Effector CD8-positive, alpha-beta T cell (primary cell): ENCODE measurements at places on chromosomes 1 and 21.

- no peak for DNase-seq
Observed at GRCh38 chr1:239739919-239740318, 351.8 kb upstream of the FMN2 start.

DNA sequence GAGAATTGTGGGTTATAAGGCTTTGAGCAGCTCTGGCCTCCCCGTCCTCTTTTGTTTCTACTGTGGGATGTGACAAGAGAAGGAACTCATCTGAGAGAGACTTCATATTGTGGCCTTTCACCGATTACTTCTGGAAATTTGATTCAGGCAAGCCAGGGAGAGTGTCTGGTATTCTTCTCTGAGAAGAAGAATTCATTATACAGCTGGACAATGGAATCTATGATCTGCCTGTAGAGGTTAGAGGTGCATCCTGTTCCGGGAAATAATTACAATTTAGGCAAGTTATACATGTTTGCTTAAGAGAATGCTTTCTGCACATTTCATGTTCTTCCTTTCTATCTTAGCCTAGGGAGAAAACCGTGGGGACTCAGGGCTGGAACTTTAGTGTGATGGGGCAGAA, 12.8 kb upstream of the RNU1-2 start:
- DNase-seq, result no peak

DNA sequence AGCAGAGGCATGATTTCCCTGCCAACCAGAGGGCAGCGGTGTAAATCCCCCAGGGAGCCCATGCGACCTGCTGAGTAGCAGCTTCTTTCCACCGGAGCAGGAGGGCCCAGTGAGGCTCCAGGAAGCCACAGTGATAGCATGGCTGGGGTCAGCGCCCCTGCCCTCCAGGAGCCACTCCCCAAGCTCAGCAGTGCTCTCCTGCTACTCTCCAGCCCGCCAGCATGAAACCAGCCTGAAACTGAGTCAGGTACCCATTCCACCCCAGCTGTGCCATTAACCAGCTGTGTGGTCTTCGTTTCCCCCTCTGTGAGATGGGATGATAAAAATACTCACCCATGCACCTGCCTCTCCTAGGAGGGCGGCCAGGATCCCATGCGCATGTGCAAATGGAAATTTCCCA, 123.8 kb upstream of the TMEM51 start:
- no peak for DNase-seq

- no peak for DNase-seq
Observed at GRCh38 chr1:214808845-214809460, 206.0 kb downstream of the CENPF start.

GRCh38 chr1:206461602-206462455, 8.4 kb upstream of the IKBKE start:
- peak; percentile 60 for DNase-seq

GRCh38 chr21:41091616-41092015, 76.3 kb upstream of the BACE2 start:
- DNase-seq, result no peak

DNA sequence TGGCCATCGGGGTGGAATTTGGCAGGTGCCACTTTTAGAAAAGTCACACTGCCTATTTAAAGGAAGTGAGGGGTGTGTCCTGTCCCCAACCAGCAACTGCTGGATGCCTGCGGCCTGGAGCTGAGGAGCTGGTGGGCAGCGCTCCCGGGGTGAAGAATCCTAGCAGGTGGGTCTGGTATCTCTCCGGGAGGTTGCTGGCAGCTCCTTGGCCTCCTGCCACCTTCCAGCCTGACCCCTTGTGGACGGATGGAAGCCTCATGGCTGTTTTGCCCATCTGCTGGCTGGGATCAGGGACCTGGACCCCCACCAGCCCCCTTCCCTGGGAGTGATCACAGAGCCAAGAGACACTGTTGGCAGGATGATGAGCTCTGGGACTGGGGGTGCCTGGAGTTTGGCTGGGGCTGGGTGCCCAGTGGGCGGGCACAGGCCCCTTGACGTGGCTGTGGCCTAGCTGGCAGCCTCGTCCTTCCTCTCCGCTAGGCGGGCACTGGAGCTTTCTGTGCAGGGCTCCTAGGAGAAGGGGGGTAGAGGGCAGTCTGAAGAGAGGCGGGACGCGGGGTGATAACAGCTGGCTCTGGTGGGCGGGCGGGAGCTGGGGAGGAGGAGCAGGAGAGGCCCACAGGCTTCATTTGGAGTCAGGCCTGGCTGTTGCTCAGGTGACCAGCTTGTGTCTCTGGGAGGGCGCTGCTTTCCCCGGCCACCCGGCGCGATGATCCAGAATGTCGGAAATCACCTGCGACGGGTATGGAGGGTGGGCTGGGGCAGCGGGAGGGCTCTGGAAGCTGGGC, at the start of gene ACOT11:
Gene ACOT11 (plus strand): TSS at position 628 of the 788 bp plus-strand sequence. CDS start 82 bp downstream, at position 710.
- DNase-seq, result no peak

DNA sequence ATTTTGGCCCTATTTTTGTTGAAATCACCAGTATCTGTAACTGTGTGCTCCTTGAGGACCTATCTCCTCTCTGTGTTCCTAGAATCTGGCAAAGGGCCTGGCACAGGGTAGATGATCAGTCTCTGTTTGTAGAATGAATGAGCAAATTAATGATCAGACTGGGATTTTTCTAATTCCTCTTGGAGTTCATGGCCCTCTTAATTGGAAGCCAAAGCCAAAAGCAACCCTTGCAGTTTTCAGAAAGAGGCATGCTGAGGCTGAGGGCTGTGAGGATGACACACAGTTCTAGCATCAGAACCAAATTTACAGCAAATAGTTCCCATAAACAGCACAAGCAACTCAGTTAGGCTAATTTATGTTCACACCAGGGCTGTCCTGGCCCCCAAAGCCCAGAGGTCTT, 111.1 kb upstream of the BEND5 start:
- DNase-seq, result no peak

DNA sequence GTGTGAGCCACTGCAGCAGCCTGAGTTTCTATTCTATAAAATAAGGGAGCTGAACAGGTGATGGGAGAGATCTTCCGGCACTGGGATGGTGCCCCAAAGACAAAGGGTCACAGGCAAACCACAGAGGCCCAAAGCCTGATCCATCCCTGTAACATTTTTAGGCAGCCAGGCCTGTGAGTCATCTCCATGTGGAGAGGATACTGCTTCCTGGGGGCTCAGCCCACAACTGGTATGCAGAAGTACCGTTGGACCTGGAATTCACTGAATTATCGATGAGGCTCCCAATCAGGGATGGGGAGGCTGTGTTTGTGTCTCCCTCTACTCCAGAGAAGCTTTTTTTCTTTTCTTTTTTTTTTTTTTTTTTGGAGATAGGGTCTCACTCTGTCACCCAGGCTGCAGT, 48.8 kb upstream of the WASF2 start:
- DNase-seq, result no peak

DNA sequence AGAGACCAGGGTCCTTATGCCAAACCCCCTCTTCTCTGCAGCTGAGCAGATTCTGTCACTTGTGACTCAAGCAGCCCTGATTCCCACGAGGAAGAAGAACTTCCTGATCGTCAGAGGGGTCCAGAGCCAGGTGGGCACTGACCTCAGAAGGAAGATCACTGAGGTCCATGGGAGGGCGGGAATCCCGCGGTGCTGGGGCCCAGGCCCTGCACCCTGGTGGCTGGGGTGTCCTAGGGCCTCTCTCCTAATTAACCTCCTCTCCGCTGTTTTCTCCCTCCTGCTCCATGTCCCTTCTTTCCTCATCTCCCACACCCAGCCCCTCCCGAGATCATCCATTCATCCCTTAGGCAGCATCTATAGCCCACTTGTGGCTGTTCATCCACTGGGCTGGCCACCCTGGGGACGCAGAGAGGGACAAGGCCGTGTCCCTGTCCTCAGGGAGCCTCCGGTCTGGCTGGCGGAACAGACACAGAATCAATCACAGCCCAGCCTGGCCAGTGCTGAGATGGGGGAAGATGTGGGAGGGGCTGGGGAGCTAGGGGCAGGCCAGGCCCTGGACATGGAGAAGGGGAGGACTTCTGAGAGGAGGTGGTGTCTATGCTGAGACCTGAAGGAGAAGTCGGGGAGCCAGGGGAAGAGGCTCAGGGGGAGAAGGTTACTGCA, 638.3 kb downstream of the MATN1 start:
- no peak for DNase-seq

- no peak for DNase-seq
Observed at GRCh38 chr1:162193815-162194214, 124.3 kb downstream of the NOS1AP start.

GRCh38 chr1:59731591-59731990, 83.2 kb upstream of the HOOK1 start:
- DNase-seq, result no peak

GRCh38 chr1:154386643-154387352, 18.3 kb upstream of the IL6R start:
- peak; percentile 51 for DNase-seq

DNA sequence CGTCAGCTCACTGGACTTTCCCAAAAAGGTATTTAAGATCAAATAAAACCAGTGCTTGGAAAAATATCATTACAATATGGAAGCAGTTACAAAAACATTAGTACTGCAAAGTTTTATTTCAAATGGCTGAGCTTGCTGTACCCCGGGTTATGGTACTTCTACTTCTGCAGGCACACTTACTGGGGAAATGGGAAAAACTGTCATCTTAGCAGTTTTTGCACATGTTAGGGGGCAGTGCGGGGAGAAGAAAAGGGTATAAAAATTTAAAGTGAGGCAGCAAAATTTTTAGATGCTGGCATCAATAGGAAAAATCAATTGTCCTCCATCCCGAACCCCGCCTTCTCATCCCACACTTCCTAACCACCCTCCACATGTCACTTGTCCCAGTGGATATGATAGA, 133.4 kb downstream of the ATG4C start:
- DNase-seq, result no peak

DNA sequence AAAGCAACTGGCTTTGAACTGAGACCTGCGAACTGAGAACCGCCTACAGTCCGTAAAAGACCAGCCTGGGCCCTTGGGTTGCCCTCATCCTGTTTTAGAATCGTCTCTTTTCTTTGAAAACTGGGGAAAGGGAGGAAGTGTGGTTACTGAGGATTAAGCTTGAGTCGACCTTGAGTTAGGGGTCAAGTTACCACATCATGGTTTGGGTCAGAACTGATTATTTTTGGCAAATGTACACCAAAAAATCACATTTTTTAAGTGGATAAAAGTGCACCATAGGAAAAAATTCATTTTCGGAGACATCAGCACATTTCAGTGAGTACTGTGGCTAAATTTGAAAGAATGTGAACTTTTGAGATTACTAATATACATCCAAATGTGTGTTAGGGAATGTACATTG, 76.9 kb upstream of the KAZN start:
- DNase-seq, result no peak

- DNase-seq, result no peak
Observed at GRCh38 chr1:116164604-116165368, 53.6 kb downstream of the MAB21L3 start.

DNA sequence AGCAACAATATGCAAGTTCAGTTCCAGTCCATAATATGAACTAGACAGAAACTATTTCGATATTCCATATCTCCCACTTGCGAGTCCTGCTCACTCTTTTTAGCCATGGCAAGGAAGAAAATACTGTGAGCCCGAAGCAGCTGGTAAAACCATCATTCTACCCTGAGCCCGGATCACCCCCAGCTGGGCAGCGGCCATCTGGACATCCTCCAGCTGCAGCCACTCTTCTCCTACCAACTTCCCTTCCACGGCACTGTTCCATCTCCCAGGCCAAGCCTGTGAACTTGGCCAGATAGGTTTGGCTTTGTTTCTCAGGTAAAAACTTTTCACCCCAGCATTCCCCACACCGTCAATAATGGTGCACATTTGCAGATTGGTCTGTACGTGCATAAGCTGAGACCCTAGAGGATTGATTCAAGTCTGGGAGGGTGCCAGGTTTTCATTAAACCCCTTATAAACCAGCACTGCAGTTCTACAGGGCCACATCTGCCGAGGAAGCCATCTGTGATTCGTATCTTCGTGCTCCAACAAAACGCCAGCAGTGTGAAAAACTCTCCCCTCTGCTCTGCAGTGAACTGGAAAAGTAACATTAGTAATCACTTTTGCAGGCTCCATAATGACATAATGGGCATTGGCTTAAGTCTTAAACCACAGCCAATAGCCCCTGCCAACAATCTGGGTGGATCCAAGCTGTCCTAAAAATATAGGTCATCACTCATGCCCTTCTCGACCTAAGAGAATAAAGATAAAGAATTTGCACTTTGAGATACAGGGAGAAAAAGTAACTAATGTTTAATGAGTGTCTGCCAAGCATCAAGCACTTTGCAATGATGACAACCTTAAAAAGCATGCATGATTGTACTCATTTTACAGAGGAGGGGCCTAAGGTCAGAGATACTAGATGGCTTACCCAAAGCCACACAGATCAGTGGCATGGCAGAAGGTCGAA, 205.1 kb downstream of the PLPP3 start:
- no peak for DNase-seq

GRCh38 chr1:30822006-30822405, 64.4 kb upstream of the LAPTM5 start:
- no peak for DNase-seq

DNA sequence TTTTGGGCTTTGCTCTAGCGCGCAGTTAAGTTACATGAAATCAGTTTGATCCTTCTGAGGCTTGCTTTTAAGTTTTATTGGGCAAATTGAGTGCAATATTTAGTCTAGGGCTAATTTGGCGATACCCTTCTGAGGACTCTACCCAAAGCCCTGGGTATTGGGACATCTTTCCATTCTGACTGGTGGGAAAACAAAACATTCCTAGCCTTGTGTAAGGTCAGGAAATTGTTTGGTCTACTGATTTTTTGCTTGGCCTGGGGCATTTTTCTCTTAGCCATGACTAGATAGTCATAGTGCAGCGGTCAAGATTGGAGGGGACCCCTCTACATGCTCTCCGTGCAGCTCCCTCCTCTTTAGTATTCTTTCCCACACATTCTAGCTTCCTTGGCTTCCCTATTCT, 189.6 kb upstream of the PTGFR start:
- no peak for DNase-seq

DNA sequence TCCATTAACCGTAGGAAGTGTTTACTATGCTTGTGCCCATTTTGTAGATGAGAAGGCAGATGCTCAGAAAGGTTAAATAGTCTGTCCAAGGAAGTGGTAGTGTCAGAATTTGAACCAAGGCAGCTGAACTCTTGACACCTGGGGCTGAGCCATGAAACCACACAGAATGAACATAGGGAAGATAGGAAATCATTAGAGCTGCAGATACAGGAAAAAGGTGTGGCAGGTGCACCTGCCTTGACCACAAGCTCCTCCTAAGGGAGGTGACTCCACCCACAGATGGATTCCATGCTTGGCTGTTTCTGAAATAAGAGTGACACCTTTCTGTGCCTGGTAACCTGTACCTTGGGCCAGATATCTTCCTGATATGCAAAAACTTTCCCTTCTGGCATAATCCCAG, 69.9 kb upstream of the IGSF21 start:
- DNase-seq, result no peak
